ENCODE measurements at places on chromosomes 3 and 15. TPM values are rescaled to one million over a fixed set of nuclear protein-coding genes. Genes with fewer than 3 reads are reported as not detected.

GRCh38 chr15:63362885-63363284 is 18.8 kb downstream of the CA12 start:
- no peak for DNase-seq

- no peak for DNase-seq
Measured at GRCh38 chr3:32309654-32310242, 71.3 kb downstream of the CMTM8 start.

GRCh38 chr3:60056404-60056803 is 1006.6 kb upstream of the CFAP20DC start:
- no peak for DNase-seq

- DNase-seq: no peak
Measured at GRCh38 chr15:39907216-39907615, 12.8 kb downstream of the GPR176 start.

DNA sequence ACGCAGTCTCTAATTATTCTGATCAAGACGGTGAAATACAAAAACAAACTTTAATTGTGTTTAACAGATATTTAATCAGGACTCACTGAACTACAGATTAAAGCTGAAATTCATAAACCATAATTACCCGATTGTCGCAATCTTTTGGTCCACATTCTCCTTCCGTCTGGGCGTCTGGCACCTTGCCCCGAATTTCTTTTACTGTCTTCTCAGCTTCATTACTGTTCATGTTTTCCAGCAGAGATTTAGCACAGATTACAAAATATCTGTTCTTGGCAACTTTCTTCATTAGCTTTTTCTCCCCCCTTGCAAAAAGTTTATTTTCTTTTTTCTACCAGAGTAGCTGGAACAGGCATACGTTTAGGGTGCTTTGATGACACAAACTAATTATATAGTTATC is 271.4 kb downstream of the TIGIT start:
- no peak for DNase-seq

DNA sequence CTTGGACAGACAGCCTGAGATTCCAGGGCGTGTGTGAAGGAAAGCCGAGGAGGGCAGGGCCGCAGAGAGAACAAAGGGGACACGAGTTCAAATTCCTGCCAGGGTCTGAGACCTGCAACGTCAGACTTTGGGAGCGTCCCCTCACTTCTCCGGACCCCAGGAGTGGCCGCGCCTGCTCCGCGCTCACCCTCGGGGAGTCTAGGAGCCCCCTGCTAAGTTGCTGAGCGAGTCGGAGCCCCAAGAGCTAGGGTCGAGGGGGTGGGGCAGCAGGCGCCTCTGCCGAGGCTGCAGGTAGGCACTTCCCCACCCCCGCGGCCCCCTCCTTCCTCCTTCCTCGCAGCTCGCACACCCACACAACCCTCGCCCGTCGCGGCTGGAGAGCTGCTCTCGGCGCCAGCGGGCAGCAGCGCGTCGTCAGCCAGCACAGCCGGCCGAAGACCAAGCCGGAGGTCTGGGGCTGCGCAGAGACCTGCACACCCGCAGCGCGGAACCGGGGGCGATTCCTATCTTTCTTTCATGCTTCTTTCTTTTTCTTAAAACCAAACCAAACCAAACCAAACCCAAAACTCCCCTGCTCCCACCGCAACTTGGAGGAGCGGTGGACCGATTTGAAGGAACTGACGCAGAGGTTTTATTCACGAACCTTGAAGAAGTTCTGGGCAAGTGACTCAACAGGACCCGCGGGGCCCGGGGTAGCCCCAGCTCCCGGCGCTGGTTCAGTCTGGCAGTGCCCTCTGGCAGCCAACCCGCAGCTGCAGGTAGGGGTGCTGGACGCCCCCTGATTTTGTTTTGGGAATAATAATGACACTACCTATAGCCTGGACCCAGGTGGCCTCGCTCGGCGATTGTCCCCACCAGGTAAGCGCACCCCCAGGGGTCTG is at the start of gene ANKRD34C:
Gene ANKRD34C (plus strand): TSS at position 352 of the 881 bp plus-strand sequence. CDS start 10,563 bp downstream, outside the sequence.
- DNase-seq: no peak

Gene SH2D7
- polyA plus RNA-seq: not detected
